CD4-positive, alpha-beta T cell treated with Interleukin-12 subunit alpha and Interleukin-12 subunit beta, for 1 hour (primary cell): ENCODE measurements at places on chromosomes 1 and 21.

- no peak for DNase-seq
Observed at GRCh38 chr1:21866707-21867043, 54.6 kb downstream of the LDLRAD2 start.

GRCh38 chr1:200862713-200863415, 9.9 kb upstream of the GPR25 start:
- DNase-seq = no peak

DNA sequence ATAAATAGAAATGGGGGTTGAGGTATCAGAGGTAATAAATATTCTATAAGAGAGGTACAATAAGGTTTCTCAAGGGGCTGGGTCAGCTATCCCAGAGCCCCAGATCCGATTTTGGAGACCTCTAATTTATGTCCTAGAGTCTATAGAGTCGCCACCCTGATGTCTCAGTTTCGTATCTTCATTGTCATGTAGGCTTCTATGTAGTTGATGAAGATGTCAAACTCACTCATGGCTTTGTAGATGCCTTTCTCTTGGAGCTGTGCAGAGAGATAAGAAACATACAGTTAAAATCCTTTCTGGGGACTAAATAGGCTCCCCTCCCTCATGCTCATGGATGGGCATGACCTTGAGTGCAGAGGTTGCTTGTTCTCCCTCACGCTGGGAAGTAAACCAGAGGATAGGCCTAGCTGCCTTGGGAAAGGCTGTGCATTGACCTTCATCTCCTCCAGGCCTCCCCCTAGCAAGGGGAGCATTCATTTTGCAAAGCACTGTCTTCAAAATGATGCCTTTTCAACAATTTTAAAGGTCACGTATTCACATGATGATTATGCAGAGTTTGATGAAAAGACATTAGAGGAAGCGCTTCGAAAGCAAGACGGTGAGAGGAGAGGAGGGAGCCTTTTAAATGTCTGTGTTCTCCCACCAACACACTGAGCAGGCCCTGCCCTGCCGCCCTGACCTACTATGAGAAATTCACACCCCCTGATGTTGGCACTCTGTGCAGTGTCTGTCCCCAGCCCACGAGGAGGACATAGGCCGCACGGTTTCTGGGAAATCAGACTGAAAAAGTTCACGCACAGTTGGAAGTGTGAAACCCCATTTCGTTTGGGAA, 1.9 kb upstream of the IL19 start:
- DNase-seq = no peak

- no peak for DNase-seq
Observed at GRCh38 chr21:39098696-39099200, 84.5 kb downstream of the PSMG1 start.

DNA sequence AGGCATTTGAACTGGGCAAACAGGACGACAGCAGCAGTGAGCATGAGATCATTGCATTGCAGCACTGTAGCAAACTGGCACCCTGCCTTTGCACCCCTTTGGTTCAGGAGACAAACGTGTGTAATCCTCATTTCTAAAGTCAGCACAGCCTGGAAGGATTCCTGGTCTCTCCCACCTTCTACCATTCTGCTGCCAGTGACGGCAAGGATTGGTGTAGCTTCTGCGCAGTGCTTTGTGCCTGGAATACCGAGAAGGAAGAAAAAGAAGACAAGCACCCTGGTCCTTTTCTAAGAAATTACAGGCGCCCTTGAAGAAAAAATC, 805.3 kb downstream of the USP25 start:
- no peak for DNase-seq

- no peak for DNase-seq
Observed at GRCh38 chr1:66985835-66986234, 61.0 kb downstream of the MIER1 start.

- no peak for DNase-seq
Observed at GRCh38 chr1:216535059-216535458, 111.8 kb upstream of the USH2A start.

DNA sequence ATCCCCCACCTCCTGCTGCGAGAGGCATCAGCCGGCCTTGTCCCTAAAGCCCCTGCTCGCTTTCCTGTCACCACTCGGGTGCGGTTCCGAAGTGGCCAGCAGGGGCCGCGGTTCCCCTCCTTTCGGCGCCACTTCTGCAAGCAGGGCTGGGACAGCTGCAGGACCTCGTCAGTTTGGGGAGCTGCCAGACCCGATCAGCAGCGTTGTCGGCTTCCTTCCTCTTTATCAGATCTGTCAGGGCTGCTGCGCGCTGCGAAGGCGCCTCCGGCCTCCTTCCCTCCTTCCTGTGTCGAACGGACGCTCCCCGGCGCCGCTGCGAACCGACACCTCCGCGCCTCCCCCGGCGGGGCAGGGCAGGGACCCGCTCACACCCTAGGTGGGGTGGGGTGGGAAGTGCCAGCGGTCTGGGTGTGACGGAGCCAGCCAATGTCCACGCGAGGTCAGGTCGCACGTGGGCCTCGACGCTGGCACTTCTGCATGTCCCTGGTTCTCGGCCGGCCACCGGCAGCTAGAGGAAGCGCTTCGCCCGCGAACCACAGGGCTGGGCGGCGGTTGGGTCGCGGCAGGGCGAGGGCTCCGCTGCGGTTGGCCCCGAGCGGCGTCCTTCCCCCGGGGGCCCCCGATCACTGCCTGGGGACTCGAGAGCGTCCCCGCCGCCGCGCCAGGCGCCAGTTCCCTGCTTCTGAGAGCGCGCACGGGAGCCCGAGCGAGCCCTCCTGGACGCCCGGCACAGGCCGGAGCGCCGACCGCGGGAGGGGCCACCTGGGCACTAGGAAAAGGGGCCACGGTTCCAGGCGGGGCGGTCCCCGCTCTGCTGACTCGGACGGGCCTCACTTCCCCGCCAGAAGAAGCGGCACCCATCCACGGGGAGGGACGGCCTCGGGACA, 81.8 kb downstream of the RUNX3 start:
- peak; percentile 91 for DNase-seq

DNA sequence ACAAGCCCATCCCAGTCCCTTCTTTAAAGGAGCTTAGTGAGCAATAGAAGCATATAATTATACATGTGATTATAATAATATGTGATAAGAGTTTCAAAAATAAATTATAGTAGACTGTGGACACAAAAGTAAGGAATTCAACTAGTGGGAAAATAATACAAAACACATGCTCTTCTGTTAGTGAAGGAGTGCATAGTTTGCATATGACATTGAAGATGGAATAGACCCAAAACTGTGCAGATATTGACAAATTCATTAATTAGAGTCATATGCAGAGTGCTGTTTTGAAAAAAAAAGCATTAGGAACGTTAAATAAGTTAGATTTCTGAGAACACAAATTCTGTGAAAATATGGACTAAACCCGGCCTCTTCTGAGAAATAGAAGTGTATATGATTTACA, 278.8 kb downstream of the ASTN1 start:
- no peak for DNase-seq

DNA sequence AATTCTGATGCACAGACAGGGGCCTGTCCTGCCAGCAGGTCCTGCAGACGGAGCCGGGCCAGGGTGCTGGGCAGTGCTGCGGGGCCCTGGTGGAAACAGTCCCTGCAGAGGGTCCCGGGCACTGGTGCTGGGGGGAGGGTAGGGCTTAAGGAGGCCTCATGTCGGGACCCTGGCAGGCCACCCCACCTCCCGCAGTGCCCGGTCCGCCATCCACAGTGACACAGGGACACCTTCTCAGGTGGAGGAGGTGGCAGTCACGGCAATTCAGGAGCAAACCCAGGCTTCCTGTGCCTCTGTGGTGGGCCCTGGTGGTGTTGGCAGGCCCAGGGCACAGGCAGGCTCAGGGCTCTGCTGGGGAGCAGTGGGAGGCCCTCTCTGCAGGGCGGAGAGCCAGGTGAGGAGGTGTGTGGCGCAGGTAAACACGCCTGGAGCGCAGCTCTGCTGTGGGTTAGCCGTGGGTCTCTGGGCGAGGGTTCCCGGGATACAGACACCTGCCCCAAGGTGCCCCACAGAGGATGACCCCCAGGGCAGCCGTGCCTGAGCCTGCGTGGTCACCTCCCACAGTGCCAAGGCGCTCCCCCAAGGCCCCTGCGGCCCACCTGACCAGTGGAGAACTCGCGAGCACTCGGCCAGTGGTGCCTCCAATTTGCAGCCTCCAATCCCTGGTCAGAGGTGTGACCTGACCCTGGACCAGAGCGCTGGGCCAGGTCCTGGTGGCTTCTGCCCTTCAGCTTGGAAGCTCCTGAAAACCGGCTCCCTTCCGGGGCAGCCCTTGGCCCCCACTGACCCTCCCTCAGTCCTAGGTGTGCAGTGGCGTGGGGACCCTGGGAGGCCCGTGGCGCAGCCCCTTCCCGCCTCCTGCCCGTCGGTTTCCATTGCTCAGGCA, 19.2 kb downstream of the COL18A1 start:
- DNase-seq = no peak
